CD4-positive, alpha-beta T cell (primary cell): ENCODE measurements at places on chromosomes 7 and 10.

GRCh38 chr7:94452239-94452638, 57.4 kb upstream of the CASD1 start:
- H3K4me3 ChIP-seq, result no peak overlapping the region
- H3K27ac ChIP-seq, result no peak overlapping the region
- H3K27me3 ChIP-seq, result no peaks in the 10 kb centered on the region
- H3K4me1 ChIP-seq, result no peaks in the 10 kb centered on the region

- H3K4me1 ChIP-seq, result no peaks in the 10 kb centered on the region
- H3K36me3 ChIP-seq, result no peaks in the 10 kb centered on the region
- no peak overlapping the region for H3K4me3 ChIP-seq
- peak; percentile 43 for DNase-seq
These were observed 57.4 kb downstream of the PPP1R17 start for GRCh38 chr7:31744294-31744874.

GRCh38 chr7:41574377-41574776, 128.5 kb downstream of the INHBA start:
- H3K27me3 ChIP-seq, result no peaks in the 10 kb centered on the region
- no peak overlapping the region for H3K27ac ChIP-seq
- H3K4me1 ChIP-seq, result no peaks in the 10 kb centered on the region
- no peak overlapping the region for H3K4me3 ChIP-seq
- H3K36me3 ChIP-seq, result no peaks in the 10 kb centered on the region

DNA sequence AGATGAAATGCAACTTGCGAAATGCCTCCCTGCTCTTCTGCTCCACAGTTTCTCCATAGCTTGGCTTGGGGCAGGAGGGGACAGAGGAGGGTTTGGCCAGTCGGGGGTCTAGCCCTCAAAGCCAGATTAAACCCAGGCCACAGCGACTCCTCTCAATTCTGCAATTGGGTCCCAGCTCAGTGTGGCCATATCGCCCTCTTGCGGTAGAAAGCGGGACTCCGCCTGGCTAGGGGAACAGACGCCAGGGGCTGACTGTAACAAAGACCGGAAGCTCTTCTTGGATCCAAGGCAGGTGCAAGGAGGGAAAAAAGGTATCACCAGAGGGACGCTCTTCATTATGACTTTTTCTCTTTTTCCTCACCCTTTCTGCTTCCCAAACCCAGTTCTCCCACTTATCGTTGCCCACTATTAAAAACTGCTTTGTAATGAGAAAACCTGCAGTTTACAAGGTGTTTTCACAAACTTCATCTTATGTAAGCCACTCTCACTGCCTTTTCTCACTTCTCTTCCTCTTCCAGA, 36.6 kb upstream of the TNPO3 start:
- no peaks in the 10 kb centered on the region for H3K36me3 ChIP-seq
- peaks cover 20% of the 10 kb centered on the region for H3K4me1 ChIP-seq
- DNase-seq, result peak; percentile 88
- H3K4me3 ChIP-seq, result no peak overlapping the region
- no peak overlapping the region for H3K27ac ChIP-seq
- no peaks in the 10 kb centered on the region for H3K27me3 ChIP-seq
